ENCODE measurements at places on chromosomes 7 and 10.

DNA sequence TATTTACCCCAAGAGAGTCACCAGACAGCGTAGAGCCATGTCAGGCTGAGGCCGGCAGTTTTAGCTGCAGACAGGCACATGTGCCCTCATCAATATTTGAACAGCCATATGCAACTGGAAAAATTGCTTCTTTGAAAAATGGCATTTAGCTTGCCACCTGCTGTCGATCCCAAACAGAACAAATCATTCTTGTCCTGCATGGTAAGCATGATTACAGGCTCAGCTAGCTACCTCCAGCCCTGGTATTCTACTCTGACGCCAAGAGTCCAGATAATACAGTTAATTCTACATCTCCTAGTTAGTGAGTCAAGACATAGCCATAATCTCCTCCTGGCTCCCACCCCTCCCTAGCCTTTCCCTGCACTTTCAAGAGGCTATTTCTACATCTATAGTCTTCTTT is 7.7 kb downstream of the CREB3L2 start:
- DNase-seq: no peak

DNA sequence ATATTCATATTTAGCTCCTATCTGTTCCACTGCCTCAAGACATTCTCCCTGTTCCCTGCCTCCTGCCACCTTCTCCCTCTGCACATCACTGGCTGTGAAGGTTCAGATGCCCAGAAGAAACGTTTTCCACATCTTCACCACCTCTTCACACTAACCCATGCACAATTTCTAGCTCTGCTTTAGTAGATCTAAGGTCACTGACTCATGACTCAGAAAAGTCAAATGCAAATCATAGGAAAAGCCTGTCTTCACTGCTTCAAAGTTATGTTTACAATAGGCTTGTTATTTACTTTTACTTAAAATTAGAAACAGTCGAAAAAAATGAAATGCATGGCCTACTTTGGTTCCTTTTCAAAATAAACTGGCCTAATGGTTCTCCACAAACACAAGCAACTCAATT is 2.5 kb downstream of the SCRN1 start:
- DNase-seq: no peak

- no peak for DNase-seq
Observed at GRCh38 chr7:155979566-155979965, 167.3 kb upstream of the SHH start.

DNA sequence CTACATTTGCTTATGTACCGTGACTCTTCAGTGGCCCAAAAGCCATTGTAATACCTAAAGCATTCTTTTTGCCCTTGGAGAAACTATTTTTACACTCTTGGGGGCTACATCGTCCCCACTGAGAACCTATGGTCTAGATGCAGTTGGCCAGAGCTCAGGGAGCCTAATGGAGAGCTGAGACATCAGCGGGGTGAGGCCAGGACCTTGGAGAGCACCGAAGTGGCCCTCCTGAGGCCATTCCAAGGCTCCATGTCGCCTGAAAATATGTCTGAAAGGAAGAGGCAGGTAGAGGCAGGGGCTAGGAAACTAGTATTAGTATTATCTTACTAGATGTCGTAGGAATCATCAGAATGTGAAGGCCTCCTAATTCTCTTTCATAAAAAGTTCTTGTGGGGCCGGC is 4.9 kb downstream of the PKD2L1 start:
- no peak for DNase-seq

DNA sequence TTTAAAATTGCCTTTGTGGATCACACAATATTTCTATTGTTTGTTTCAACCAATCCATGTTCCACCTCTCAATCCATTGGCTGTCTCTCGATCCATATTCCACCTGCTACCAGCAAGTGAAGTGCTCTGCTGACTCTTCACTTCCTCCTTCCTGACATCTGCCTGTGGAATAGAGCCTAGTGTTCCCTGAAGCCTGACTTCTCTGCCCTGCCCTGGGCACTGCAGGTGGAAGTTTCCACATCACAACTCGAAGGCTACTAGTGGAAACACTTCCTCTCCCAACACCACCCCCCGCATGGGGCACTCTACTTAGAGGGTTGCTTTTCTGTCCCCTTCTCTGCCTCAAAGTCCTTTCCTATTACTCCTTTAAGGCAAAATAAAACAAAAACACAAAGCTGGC is 563.8 kb upstream of the IGFBP3 start:
- no peak for DNase-seq

GRCh38 chr10:125159932-125160855 is at the start of gene CTBP2:
TSS of gene CTBP2 (minus strand) at chr10:125160563.
- DNase-seq: peak; percentile 72

DNA sequence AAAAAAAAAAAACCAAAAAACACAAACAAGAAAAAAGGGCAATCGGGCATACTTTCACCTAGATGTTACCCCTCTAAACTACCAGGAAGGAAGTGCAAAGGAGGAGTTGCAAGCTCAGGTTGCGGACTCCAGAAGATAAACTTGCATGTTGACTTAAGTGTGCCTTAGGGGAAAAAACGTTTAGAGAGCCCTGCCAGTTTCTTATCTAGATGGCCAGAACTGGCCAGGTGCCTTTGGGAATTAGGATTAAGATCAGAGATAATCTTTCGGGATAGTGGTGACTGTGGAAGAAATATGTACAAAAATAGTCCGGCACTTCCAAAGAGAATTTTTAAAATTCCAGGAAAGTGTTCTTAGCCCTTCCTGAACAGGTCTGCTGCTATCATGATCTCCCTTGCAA is 17.6 kb downstream of the EVX1 start:
- no peak for DNase-seq

DNA sequence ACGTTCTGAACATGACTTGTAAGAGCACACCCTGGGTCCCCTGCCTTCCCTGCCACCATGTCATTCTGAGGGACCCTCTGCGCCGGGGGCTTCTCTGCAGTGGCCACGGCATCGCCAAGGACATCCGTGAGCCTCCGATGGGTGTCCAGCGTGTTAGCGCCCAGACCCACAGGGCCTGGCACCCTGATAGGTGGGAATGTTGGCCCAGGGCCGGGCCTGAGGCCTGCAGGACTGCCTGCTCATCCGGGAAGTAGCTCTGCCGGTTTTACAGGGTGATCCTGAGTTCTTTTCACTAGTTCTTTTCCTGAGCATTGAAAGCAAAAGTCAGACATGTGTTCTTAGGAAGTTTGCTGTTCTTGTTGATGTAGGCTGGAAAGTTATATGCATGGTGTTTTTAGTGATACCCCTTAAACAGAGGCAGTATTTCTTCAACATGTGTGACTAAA is 54.5 kb downstream of the WDR37 start:
- DNase-seq: no peak

- DNase-seq: no peak
Observed at GRCh38 chr10:6694447-6695140, 114.5 kb upstream of the PRKCQ start.

- DNase-seq: no peak
Observed at GRCh38 chr7:142248-142941, 50.0 kb upstream of the FAM20C start.

- no peak for DNase-seq
Observed at GRCh38 chr10:103748020-103748419, 107.4 kb downstream of the SH3PXD2A start.

DNA sequence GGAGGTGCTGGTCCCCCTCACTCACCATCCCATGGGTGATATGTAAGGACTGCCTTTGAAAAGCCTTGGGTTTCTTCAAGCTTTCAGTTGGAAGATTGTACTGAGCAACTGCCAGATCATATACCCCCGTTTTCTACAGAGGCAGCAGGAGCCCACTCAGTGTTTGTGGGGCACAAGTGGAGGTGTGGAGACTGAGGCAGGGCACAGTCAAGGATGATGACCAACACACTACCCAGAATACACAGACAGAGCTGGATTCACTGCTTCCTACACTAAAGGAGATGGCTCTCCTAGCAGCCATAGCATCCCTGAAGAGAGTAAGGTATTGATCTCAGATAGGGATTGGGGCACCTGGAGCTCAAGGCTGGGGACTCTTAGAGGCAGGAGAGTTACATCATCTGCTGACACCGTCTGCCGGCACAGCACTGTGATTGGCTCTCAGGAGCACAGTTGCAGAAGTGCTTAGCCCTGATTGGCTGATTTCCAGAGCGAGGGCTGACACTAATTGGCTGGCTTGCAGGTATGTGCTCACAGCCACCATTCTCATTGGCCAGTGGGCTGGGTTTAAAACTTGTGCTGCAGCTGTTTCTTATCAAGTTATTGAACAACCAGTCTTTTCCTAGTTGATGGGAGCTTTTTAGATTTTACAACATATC is 77.9 kb upstream of the PFKP start:
- no peak for DNase-seq

GRCh38 chr7:11540271-11540761 is 291.7 kb downstream of the THSD7A start:
- no peak for DNase-seq

GRCh38 chr10:29212597-29212996 is 76.3 kb upstream of the LYZL1 start:
- no peak for DNase-seq

GRCh38 chr7:30869794-30870611 is 41.6 kb upstream of the AQP1 start:
- DNase-seq: no peak

- no peak for DNase-seq
Observed at GRCh38 chr7:28013019-28013418, 167.6 kb downstream of the JAZF1 start.

DNA sequence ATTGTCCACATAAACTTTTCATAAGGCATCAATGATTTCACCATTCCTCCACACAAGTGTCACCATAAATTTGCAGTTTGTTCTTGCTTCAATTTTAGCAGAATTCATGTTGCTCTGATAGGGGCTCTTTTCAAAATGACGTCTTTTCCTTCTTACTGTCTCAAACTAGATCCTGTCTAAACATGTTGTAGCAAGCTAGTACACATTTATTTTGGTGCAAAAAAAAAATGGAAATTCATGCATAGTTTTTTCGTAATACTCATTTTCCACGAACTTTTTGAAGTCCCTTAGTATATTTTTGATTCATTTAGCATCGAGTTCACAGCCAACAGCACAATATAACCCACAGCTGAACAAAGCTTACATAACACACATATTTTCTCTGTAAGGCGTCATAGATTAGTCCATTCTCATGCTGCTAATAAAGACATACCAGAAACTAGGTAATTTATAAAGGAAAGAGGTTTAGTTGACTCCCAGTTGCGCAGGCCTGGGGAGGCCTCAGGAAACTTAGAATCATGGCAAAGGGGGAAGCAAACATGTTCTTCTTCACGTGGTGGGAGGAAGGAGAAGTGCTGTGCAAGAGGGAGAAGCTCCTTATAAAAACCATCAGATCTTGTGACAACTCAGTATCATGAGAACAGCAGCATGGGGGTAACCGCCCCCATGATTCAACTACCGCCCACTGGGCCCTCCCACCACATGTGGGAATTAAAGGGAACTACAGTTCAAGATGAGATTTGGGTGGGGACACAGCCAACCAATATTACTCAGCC is 301.5 kb downstream of the CCDC3 start:
- DNase-seq: no peak

GRCh38 chr10:29622382-29622922 is 12.3 kb downstream of the SVIL start:
- no peak for DNase-seq

GRCh38 chr7:918441-919113 is 35.9 kb downstream of the ADAP1 start:
- no peak for DNase-seq

- DNase-seq: peak; percentile 17
Observed at GRCh38 chr7:122883049-122883680, 3.1 kb downstream of the CADPS2 start.

DNA sequence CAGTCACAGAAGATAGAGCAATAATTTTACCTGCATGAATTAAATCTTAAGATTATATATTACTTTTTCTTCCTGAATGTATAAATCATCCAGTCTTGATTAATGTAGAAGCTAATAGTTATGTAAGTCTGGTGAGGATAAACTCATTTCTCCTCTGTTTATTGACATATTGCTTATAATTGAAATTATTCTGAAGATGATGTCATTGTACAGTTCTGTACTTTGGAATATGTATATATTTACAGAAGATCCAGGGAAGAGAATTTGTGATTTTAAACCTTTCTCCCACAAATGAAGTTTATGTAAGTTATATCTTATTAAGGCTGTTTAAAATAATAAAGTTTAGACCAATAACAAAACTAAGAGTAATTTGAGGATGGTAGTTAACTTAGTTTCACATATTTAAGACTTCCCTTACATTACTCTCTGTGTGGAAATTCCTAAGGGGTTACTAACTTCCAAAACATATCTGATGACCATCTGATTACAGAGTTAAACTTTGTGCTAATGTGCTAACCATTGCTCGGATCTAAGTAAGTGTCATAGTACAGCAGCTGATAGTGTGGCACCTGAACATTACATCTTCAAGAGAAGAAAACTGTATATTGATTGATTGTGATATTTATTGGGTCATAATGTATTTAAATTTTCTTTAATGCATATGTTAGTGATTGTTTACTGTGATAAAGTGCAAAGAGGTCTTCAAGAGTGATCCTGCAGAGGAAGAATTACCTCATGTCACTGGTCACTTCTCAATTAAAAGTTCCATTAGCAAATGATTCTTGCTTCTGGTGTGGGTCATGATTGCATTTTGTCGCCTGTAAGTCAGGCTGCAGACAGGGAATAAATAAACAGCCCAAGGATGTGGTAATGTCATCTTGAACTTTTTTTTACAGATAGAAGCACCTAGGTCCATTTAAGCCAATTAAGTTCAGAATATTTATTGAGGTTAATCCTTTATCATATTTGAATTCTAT is 96.9 kb downstream of the UBE3C start:
- no peak for DNase-seq

DNA sequence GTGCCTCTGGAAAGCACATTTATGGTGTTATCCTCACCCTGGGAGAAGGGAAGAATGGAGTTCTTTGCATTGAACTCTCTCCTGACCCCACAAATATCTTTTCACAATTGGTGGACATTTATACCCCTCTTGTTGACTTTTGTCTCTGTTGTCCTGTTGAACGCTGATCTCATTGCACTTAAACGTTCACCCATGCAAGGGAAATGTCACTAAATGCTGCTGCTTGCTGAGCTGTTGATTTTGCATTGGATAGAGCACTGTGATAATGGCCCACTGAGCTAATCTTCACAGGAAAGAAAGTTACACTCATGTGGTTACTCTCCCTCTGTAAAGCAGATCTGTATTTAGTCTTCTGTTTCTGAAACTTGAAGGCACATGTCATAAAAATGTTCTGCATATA is 133.4 kb downstream of the FZD1 start:
- DNase-seq: no peak

GRCh38 chr7:45292481-45292880 is 134.9 kb downstream of the RAMP3 start:
- DNase-seq: no peak

GRCh38 chr7:89183712-89184111 is 388.2 kb upstream of the TEX47 start:
- no peak for DNase-seq

- no peak for DNase-seq
Observed at GRCh38 chr7:111264981-111265380, 174.1 kb downstream of the LRRN3 start.

DNA sequence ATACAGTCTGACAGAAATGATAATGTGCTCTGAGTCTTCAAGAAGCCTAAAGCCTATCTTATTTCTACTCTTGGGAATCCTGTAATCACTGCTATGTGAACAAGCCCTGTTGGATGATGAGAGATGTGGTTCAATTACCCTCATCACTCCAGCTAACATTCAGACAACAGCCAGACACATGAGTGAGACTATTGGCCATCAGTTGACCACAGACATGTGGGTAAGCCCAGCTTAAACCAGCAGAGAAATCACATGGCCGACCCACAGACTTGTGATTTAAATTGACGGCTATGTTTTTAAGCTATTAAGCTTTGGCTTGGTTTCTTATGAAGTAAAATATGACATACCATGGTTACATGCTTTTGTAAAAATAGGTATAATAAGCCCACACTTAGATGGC is 2.6 kb downstream of the MBL2 start:
- no peak for DNase-seq

GRCh38 chr7:36734731-36735130 is 10.4 kb upstream of the AOAH start:
- no peak for DNase-seq
